ENCODE measurements at places on chromosomes 1 and 21. TPM values are rescaled to one million over a fixed set of nuclear protein-coding genes. Genes with fewer than 3 reads are reported as not detected.

Gene GRIK1
- total RNA-seq = not detected

Gene PNRC2
- 36.2 TPM for total RNA-seq

Gene COL9A2
- total RNA-seq = 0.20 TPM

Gene BRINP3
- total RNA-seq = not detected

Gene BMP8B
- 5.3 TPM for total RNA-seq

Gene METTL25B
- total RNA-seq = 26.5 TPM

Gene ZNF697
- 1.5 TPM for total RNA-seq

Gene SPRR2G
- not detected for total RNA-seq

Gene DDR2
- 0.47 TPM for total RNA-seq

Gene NTNG1
- not detected for total RNA-seq

Gene KCNN3
- 0.03 TPM for total RNA-seq

Gene RUNX3
- total RNA-seq = 4.2 TPM

Gene GNG4
- 15.7 TPM for total RNA-seq

Gene NR1I3
- not detected for total RNA-seq

Gene AMY1A
- not detected for total RNA-seq

Gene FCRL5
- not detected for total RNA-seq

Gene RAB3B
- total RNA-seq = 6.3 TPM

Gene VASH2
- 3.7 TPM for total RNA-seq

Gene CAPN9
- total RNA-seq = not detected

Gene TIE1
- 0.02 TPM for total RNA-seq

Gene RCSD1
- total RNA-seq = not detected

Gene DARS2
- total RNA-seq = 37.4 TPM

Gene INAVA
- total RNA-seq = 39.8 TPM

Gene HRNR
- total RNA-seq = not detected

Gene CCDC185
- total RNA-seq = not detected

Measured in A549 treated with Hydrocortisone at 1 μM for 4 hours (cell line).